SHP77 (cell line): ENCODE measurements at places on chromosomes 3 and 15.

- no peak for DNase-seq
Observed at GRCh38 chr15:45169608-45170480, 17.9 kb downstream of the SHF start.

DNA sequence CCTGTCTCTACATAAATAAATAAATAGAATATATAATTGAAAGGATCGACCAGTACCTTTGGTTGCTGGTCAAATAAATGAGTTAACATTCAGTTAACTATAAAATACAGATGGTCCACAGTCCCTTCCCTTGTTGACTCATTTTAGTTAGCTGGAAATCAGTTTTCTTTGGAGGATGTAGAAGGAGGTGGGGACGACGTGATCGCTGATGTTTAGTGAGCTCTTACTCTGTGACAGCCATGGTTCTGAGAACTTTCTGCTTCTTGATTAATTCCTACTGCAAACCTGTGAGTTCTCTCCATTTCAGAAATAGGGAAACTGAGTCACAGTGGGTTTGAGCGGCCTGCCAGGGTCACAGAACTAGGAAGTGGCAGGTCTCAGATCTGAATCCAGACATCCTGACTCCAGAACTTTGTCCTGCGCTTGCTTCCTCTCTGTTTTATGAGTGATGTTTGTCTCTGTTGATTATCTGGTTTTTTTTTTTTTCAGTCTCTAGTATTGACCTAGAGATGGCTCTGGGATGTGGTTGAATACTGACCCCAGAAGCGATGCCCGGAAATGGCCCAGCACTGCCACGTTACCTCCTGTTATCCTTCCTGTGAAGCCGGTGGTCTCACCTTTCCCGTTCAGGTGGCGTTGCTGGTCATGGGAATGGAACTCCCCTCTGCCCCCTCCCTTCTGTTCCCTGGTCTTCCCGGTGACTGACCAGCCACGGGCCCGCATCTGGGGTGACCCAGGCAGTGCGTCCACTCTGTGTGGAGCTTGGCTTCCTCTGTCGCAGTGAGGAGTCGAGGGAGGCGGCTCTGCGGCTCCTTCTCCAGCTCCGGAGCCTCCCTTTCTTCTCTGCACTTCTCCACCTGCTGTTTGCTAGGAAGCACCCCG lies 18.2 kb downstream of the SYNM start:
- no peak for DNase-seq

DNA sequence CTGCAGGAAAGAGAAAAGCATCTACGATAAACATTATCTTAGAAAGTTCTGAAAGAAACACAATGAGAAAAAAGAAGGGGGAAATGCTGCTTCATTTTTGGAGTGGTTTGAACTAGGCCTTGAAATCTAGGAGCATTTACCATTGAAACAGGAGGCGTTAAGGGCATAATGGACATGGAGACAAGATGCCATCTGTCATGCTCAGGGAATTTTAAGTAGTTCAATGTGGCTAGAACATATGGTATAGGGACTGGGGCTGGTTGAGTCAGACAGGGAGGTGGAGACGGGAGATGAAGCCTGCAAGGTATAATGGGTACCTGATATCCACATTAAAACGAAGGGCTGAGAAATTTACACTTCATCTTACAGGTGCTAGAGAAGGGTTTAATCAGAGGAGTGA lies 10.4 kb upstream of the PLAAT1 start:
- DNase-seq, result no peak

DNA sequence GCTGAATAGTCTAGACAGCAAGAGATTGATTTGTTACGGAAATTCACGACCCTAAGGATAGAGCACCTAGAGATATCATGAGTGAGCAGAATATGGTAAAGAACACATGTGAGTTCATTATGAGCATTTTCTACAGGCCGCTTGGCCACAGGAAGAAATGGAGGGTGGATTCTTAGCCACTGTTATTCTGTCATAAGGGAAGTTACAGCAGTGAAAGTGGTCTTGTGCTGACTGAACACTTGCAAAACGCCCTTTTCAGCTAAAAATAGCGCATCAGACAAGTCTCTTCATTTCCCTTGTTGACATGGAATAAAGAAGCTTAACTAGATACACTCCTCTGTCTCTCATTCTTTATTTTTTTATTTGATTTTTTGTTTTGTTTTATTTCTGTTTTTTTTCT lies 19.8 kb downstream of the DGKG start:
- DNase-seq, result no peak
